ENCODE measurements at places on chromosomes 11 and 22. TPM values are rescaled to one million over a fixed set of nuclear protein-coding genes. Genes with fewer than 3 reads are reported as not detected.

GPHA2 gene
- not detected for total RNA-seq

POU2AF3 gene
- 12.0 TPM for total RNA-seq

MOGAT2 gene
- total RNA-seq, result 430 TPM

LARGE2 gene
- total RNA-seq, result 0.83 TPM

LYVE1 gene
- total RNA-seq, result 26.1 TPM

TENM4 gene
- 1.7 TPM for total RNA-seq

OLFML1 gene
- 4.0 TPM for total RNA-seq

TRIM21 gene
- 30.4 TPM for total RNA-seq

Data from Peyer's patch (tissue), 4 donors.